Mammary epithelial cell (primary cell): ENCODE measurements at places on chromosomes 5 and 9.

DNA sequence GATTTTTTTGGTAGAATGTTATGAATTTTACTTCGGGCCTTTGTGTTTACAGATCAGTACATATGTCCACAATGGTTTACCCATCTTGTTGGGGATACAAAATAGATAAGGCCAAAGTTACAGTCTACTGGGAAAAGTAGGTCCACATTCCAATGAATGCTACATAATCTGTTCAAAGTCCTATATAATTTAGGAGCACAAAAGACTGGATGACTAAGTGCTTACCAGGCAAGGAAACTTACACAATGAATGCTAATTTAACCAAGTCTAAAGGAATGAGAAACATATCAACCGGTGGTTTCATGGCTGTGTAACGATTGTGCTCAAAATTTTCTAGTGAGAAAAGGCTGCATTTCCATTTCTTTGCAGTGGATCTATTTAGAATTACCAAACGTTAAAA, 97.4 kb upstream of the TRPM3 start:
- DNase-seq, result peak; percentile 25

DNA sequence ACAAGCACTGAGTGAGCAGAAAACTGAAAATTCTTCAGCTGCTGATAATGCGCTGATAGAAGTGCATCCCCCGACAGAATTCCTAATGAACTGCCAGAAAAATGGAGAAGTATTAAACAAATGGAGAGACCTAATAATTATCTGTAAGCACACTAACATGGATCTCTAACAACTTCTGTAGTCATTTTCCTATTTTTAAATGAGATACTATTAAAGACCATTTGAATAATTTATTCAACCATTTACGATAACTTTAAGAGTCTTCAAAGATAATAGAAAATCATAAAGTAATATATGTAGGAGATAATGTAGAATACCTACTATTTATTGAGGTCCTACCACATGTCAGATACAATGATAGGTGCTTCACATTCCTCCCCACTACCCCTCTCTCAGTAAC, 72.9 kb downstream of the EFNA5 start:
- no peak for DNase-seq

DNA sequence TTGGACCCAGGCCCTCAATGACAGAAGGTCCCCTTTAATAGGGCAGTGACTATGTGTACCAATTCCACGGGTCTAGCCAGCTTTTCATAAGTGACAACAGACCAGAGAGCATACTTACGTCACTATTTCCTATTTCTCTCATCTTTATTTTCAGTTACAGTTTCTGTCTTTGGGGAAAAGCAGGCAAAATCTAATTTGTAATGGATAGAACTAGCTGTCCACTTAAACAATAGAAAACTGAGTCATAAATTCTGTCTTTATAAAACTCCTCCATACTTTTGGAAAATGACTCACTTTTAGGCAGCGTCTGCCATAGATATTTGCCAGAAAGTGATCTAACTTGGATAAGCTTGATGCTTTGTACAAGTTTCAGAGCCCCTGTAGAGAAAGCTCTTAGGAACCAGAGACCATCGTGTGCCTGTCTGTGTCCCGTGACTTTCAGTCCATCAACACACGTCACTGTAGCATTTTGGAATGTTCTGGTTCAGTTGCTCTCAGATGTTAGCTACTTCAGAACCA, 101.9 kb downstream of the F2RL2 start:
- peak; percentile 41 for DNase-seq

DNA sequence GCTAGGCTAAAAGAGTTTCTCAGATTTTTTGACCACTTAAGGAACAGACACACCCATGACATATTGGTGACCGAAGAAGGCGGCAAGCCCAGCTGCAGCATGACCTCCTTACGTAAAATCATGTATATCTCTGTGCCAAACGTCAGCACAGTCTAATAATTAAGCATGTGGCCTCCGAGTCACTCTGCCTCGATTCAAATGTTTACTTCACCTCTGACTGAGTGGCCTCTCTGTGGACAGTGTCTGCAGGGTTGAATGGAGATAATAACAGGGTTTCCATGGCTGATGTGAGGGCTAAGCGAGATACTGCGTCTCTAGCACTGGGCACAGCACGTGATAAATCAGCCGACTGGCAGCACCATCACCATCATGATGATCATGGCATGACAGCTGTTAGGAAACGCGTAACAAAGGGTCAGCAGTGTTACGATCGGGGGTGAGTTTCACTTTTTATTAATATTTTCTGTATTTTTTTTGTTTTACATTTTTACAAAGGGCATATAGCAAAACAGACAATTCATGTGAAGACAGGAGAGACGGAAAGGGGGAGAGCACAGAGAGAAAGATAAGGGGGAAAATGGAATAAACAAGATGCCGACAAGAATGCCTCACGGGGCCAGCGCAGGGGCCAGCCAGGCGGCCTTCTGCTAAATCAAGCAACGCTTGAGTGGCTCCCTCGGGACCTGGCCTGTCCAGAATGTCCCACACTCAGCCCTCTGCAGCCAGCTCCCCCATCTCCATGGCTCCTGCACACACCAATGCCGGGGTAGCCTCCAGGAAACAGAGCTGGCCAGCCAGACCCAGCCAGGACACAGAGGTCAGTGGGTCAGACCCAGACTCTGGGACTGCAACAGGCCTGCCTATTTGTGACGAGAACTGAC, 60.3 kb downstream of the ADAMTS2 start:
- DNase-seq, result no peak

DNA sequence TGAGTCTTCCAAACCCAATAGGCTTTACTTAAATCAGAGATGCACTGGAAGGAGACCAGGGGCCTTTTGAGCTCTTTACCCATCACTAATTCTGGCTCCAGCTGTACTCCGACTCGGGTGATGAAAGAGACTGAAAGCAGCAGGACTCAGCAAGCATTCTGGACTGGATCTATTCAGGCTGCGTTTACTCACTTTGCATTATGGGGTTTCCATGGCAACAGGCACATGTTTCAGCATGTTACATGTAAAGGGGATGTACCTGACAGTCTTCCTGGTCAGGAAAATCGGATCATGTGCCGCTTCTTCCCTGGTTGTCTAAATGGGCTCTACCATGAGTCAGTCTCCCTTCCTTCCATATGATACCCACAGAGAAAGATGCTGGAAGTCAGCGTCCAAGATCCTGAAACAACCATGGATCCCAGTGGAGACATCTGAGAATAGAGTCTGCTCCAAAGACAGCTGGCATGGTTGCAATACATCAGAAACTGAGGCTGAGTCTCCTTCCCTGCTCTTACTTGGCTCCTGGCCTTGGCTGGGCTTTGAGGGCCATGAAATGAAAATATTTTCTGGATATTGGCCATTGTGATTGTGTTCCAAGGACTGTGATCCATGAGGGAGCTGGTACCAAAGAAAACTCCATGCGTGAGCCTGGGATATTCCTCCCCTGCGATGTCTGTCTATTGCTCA, 102.5 kb upstream of the TNC start:
- peak; percentile 49 for DNase-seq

- DNase-seq, result peak; percentile 58
These were observed 11.0 kb upstream of the EXOSC2 start for GRCh38 chr9:130682421-130683121.

GRCh38 chr5:90878549-90879196, 320.1 kb downstream of the ADGRV1 start:
- DNase-seq, result peak; percentile 16

DNA sequence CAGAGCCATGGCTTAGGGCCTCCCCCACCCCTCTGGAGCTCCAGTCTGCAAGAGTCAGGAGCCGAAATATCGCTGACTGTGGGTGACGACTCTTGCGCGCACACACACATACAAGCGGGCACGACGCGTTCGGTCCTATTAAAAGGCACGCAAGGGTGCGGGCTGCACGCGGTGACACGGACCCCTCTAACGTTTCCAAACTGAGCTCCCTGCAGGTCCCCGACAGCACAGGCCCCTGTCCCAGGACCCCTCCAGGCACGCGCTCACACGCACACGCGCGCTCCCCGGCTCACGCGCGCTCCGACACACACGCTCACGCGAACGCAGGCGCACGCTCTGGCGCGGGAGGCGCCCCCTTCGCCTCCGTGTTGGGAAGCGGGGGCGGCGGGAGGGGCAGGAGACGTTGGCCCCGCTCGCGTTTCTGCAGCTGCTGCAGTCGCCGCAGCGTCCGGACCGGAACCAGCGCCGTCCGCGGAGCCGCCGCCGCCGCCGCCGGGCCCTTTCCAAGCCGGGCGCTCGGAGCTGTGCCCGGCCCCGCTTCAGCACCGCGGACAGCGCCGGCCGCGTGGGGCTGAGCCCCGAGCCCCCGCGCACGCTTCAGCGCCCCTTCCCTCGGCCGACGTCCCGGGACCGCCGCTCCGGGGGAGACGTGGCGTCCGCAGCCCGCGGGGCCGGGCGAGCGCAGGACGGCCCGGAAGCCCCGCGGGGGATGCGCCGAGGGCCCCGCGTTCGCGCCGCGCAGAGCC, at the start of gene GRIN1:
TSS of gene GRIN1 (plus strand) at position 433 of the 746 bp plus-strand sequence. CDS start 333 bp downstream, outside the sequence.
- DNase-seq, result no peak

DNA sequence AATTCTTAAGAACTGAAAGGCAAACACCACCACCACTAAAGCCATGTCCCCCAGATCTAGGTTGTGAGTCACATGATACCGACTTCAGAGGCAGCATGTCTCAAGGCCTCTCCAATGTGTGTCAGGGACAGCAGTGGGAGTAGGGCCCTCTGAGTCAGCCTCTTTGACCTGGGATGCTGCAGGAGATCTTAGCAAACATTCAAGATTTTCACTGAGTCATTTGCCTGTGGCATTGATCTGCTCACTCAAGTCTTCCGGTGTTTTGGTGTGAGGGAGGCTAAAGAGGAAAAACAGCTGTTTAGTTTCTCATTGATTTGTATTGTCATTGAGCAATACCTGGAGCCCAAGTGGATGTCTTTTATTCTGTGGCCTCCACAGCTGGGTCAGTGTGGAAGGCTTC, 36.1 kb downstream of the TMC1 start:
- DNase-seq, result peak; percentile 97

GRCh38 chr9:81804306-81804705, 115.0 kb upstream of the TLE1 start:
- DNase-seq, result no peak

GRCh38 chr5:147699496-147700088, 82.9 kb downstream of the JAKMIP2 start:
- no peak for DNase-seq

- peak; percentile 13 for DNase-seq
These were observed 127.7 kb upstream of the BASP1 start for GRCh38 chr5:17089690-17090089.

DNA sequence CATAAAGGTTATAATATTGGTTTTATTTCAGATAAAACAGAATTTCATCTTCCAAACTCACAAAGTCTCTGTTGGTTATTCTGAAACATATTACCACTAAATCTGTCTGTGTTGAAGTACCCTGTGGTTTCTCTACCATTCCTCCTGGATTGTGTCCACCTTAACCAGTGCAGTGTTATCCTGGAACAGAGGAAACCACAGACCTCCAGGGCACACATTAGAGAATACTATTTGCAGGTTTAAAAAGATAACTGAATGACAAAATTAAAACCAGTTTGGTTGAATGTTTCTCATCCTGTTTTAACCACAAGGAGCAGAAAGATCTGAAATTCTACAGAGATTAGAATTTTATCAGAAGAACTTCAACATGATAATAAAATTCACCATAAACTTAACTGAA, 251.8 kb downstream of the CWC27 start:
- DNase-seq, result peak; percentile 64

- DNase-seq, result peak; percentile 53
These were observed 114.6 kb downstream of the FAM170A start for GRCh38 chr5:119743927-119744326.

DNA sequence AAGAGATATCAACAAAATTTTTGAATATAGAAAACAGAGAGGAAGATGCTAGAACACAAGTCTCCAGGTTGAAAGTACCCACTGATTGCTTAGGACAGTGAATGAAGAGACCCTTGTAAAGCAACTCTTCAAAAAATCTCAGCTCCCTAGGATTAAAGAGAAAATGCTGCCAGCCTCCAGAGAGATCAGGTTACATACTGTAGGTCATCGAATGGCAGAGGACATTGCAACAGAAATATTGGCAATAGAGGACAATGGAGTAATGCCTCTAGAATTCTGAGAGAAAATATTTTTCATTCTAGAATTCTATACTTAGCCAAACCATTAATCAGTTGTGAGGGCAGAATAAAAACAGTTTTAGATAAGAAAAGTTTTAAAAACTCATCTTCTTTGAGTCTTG, 43.1 kb upstream of the ELL2 start:
- no peak for DNase-seq

DNA sequence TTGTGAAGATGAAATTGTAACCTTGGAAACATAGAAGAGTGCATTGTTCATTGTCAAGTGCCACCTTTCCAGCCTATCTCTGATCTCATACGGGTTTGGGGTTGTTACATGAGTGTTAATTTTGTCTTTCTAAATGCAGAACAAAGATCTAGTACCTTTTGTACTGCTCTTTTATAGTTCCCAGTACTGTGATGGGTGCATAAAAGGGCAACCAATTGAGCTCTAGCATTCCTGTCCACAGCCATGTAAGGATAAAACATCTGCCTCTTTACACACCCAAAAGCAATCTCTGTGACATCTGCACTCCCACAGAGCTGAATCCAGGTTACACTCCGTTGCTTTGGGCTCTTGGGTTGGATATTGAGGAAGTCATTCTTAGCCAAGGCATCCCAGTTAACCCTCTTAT, 255.2 kb downstream of the SGCD start:
- DNase-seq, result no peak

- no peak for DNase-seq
These were observed 1.4 kb downstream of the CMYA5 start for GRCh38 chr5:79691007-79691406.

DNA sequence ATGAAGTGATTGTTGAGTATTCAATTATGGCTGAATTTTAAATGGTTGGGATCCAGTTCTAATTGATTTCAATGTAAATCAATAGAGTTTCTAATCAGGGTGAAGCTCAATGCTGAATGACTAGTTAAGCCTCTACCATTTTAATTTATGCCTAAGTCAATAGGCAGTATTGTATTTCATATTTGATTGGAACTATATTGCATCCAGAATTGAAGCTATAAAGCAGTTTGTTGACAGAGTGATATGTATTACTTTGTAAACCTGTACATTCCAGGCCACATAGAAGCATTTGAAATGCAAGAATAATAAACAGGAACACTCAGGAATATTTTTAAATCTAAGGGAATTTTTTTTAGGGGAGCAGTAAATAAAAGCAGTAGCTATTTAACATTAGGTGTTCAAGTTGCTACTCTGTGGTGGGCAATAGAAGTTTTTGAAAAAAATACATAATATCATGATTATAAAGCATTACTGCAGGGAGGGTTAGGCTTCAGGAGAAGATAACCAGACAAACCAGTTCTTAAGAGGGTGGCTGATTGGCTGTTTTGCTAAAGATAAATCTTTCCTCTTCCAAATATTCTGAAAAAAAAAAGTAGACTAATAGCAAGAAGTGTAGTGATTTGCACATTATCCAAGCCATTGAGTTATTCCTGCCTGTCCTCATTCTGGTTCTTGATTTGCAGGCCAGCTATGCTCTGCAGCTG, 492.0 kb upstream of the MEF2C start:
- DNase-seq, result no peak

GRCh38 chr5:139845846-139846681, 50.5 kb downstream of the PSD2 start:
- no peak for DNase-seq

- peak; percentile 25 for DNase-seq
These were observed 85.0 kb downstream of the HMHB1 start for GRCh38 chr5:143896966-143897365.

- no peak for DNase-seq
These were observed 5.2 kb downstream of the GRAMD2B start for GRCh38 chr5:126428421-126428820.

GRCh38 chr9:133125941-133126696, 5.1 kb upstream of the RALGDS start:
- DNase-seq, result no peak
